Colonic mucosa (tissue), 4 donors: ENCODE measurements at places on chromosomes 4 and X. TPM values are rescaled to one million over a fixed set of nuclear protein-coding genes. Genes with fewer than 3 reads are reported as not detected.

Gene ARHGEF6
- total RNA-seq, result 2.7 TPM

Gene FAM47E
- total RNA-seq, result 4.8 TPM

Gene KIF4A
- 8.7 TPM for total RNA-seq

Gene CD38
- 2.6 TPM for total RNA-seq

Gene PCYT1B
- total RNA-seq, result 0.30 TPM

Gene BBS12
- total RNA-seq, result 1.9 TPM

Gene TSPAN5
- total RNA-seq, result 5.3 TPM

Gene MAGEB17
- total RNA-seq, result not detected

Gene SNX25
- total RNA-seq, result 13.3 TPM

Gene ANK2
- total RNA-seq, result 4.6 TPM

Gene RHOH
- total RNA-seq, result 1.6 TPM

Gene PNCK
- total RNA-seq, result 11.1 TPM

DNA sequence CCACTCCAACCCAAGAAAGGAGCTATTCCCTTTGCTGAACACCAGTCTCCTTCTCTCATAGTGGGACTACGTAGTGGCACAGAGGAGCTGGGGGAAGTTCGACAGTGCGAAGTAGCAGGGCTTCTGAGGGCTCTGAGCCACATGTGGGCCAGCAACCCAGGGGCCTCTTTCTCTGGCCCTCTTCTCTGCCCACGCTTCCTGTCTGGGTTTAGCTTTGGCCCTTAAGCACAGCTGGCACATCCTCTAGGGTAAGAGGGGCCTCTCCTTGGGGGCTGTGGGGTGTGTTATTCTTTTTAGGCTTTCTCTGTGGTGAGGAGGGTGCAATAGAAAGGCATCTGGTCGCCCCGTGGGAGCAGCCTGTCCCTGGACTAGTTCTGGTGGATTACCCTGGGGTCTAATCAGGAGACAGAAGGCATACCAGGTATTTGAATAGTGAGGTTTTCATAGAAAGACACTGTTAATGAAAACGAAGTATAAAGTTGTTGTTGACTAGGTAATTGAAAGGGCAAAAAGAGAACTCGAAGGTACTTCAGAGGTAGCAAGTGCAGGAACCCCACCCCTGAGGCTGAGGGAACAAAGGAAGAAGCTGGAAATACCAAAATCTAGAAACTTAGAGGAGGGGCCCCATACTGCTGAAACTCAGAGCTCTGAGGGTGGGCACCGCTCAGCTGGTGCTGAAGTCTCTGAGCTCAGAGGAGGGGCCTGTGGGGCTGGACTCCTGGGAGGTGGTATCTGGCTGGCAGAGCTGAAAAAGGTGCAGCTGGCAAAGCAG is 151.9 kb upstream of the RPS6KA3 start:
- H3K27me3 ChIP-seq, result no peaks in the 10 kb centered on the region
- H3K36me3 ChIP-seq, result no peaks in the 10 kb centered on the region
- no peaks in the 10 kb centered on the region for H3K4me1 ChIP-seq

GRCh38 chrX:84216881-84217280 is 28.9 kb upstream of the RPS6KA6 start:
- H3K36me3 ChIP-seq, result no peaks in the 10 kb centered on the region
- H3K4me3 ChIP-seq, result no peak overlapping the region
- H3K4me1 ChIP-seq, result no peaks in the 10 kb centered on the region

DNA sequence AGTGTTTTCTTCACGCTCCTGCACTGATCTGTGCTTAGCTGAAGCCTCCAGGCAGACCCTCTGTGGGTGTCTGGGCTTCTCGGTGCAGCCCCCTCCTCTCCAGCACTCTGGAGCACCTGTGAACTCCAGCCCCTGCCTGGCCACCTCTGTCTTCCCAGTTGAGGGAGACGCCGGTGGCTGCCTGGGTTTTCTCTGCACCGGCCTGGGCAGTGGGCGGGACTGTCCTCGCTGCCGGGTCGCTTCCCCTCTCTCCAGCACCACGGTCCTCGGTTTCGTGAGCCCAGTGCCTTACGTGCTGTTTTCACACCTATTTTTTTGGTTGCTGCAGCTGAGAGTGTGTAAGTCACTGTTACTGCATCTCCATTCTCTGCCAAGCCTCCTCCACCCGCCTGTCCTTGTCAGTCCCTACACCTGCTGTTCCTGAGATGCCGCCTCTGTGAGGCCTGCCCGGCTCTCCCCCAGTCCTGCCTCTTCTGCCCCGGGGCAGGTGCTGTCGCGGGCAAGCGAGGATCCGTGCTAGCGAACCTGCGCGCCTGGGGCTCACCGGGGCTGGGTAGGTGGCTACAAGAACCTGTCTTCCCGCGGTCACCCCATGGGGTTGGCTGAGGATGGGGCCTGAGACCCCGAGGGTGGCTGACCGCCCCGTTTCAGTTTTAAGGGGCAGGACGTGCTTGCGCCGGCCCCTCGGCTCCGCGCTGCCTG is 2.4 kb upstream of the FGFRL1 start:
- peak overlapping the region; percentile 59 for H3K4me3 ChIP-seq
- H3K4me1 ChIP-seq, result peaks cover 7% of the 10 kb centered on the region
- peak; percentile 48 for DNase-seq
- H3K27me3 ChIP-seq, result peaks cover 21% of the 10 kb centered on the region

DNA sequence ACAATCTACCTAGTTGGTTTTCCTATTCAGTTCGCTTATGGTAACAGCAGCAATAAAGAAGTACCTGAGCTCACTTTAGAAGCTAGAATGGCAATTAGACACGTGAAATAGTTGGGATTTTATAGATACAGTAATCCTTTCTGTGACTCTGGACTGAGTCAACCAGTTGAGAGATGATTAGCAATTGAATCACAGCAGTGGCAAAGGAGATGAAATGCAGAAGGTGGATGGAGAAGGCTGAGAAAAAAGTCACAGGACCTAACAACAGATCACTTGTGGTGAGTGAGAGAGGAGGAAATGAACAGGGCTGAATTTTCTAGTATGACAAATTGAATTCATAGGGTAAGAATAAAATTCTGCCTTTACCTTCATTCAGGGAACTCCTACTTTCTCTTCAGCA is 197.1 kb upstream of the MAGEB18 start:
- H3K4me3 ChIP-seq, result no peak overlapping the region
- H3K4me1 ChIP-seq, result no peaks in the 10 kb centered on the region
- DNase-seq, result no peak
- no peak overlapping the region for H3K27ac ChIP-seq
- H3K27me3 ChIP-seq, result no peaks in the 10 kb centered on the region
- no peaks in the 10 kb centered on the region for H3K36me3 ChIP-seq

DNA sequence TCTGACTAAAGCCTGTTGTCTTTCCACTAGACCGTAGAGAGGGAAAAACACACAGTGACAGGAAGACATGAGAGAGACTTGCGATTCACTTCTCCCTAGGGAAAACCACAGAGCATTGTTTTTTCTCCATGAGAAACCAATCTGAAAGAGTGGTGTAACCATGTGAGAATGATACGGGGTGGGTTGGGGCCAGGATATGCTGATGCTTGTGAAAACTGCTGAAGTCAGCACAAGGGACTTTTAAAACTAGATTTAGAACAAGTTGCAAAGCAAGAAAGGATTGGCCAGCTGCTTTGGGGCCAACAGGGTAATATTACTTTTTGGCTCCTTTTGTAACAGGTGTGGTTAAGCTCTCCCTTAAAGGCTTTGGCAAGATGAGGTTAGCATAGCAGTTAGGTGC is 66.1 kb downstream of the NHSL2 start:
- no peaks in the 10 kb centered on the region for H3K27me3 ChIP-seq
- no peaks in the 10 kb centered on the region for H3K4me1 ChIP-seq
- H3K36me3 ChIP-seq, result no peaks in the 10 kb centered on the region

DNA sequence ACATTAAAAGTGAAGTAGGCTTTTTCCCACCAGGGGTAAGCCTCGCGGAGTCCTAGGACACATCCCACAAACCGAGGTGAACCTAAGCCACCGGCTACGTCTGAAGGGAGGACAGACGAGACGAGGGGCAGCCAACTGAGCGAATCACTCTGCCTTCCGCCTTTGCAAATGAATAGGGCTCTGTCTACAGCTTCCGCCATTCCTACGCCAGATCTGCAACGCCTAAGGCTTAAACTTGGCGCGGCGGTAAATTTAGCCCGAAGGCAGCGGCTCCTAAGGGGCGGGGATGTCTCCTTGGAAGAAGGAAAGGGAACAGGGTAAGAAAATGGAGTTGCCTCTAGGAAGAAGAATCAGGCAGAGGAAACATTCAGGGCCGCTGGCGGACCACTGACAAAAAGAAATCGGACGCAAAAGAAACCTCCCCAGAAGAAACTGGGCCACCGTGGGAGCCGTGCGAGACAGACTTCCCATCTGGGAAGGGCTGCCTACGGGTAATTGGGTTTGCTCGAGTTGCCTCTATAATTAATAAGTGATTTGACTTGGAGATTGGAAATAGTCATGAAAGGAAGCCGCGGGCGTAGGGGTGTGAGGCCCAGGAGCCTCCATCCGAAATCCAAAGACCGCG is 90.5 kb downstream of the BCOR start:
- peaks cover 53% of the 10 kb centered on the region for H3K27me3 ChIP-seq
- DNase-seq, result no peak
- H3K4me3 ChIP-seq, result no peak overlapping the region

- no peaks in the 10 kb centered on the region for H3K4me1 ChIP-seq
- no peak overlapping the region for H3K4me3 ChIP-seq
Measured at GRCh38 chrX:153739754-153740486, 15.3 kb downstream of the ABCD1 start.

- DNase-seq, result no peak
- no peaks in the 10 kb centered on the region for H3K36me3 ChIP-seq
- H3K4me3 ChIP-seq, result peak overlapping the region; percentile 56
- H3K4me1 ChIP-seq, result no peaks in the 10 kb centered on the region
- H3K27ac ChIP-seq, result peak overlapping the region; percentile 90
- H3K27me3 ChIP-seq, result no peaks in the 10 kb centered on the region
Measured at GRCh38 chr4:114599903-114600552, 1.4 kb downstream of the UGT8 start.

DNA sequence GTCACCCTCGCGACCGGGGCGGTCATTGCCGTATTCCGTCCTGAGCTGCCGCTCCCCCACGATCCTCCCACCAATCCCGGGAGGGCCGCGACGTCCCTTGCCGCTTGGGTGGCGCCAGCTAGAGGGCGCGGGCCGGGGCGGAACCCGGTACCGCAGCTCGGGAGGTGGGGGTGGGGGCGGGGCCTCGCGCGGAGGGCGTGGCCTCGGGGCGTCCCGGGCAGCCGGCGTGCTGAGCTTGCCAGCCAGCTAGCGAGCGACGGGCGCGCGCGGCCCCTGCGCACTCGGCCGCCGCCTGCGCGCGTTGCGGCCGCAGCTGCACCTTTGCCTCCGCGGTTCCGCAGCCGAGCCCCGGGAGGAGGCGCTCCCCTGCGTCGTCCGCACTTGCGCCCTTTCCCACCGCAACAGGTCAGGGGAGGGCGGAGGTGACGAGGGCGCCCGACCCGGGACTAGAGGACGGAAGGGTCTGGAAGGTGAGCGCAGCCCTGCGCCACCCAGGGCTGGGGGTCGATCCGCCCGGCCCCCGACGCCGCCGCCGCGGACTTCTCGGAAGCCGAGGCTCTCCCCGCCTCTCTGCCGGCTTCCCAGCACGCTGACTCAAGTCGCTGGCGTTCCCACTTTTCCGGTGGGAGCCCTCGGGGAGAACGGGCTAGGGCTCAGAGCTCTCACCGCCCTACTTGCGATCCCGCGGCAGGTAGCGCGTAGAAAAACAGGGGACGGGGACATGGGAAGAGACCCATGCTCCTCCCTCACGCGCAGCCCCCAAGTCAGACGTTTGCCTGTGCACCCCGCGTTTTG is at the start of gene AFF1:
Gene AFF1 (plus strand): TSS at position 241 of the 795 bp plus-strand sequence. CDS start 13,523 bp downstream, outside the sequence.
- no peaks in the 10 kb centered on the region for H3K27me3 ChIP-seq
- DNase-seq, result peak; percentile 93
- H3K4me3 ChIP-seq, result peak within 1 kb of the TSS; percentile 95
- H3K36me3 ChIP-seq, result no peaks in the 10 kb centered on the region

- no peaks in the 10 kb centered on the region for H3K36me3 ChIP-seq
- H3K4me1 ChIP-seq, result no peaks in the 10 kb centered on the region
- no peak overlapping the region for H3K4me3 ChIP-seq
- DNase-seq, result no peak
Measured at GRCh38 chrX:138294951-138295350, 416.6 kb downstream of the FGF13 start.

- no peak for DNase-seq
- H3K36me3 ChIP-seq, result no peaks in the 10 kb centered on the region
- no peaks in the 10 kb centered on the region for H3K4me1 ChIP-seq
Measured at GRCh38 chr4:48831532-48832030, 693 bp downstream of the OCIAD1 start.

- no peak overlapping the region for H3K4me3 ChIP-seq
- no peak overlapping the region for H3K27ac ChIP-seq
- H3K27me3 ChIP-seq, result no peaks in the 10 kb centered on the region
- DNase-seq, result no peak
Measured at GRCh38 chr4:85737254-85737653, 262.3 kb downstream of the ARHGAP24 start.

DNA sequence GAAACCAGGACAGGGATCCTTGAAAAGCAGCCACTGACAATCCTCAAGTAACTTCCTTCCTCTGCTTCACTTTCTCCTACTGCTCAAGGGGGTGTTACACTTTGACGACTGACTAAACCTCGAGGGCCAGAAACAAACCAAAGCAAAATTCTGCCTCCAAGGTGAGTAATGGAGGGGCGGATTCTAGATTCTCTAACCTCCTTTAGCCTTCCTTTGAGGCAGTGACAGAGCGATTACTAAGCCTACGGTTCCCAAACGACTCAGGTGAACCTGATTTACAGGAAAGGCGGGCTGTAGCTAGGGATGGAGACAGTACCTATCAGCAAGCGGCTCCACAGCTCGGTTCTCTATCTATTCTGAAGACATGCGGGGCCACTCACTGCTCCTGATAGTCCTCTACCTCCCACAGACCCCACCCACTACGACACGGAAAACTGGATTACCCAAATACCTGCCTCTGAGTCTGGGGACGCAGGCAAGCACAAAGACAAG is 487 bp downstream of the TBCK start:
- no peaks in the 10 kb centered on the region for H3K4me1 ChIP-seq
- no peaks in the 10 kb centered on the region for H3K36me3 ChIP-seq
- H3K4me3 ChIP-seq, result peak overlapping the region; percentile 91
- no peaks in the 10 kb centered on the region for H3K27me3 ChIP-seq
- peak; percentile 55 for DNase-seq

DNA sequence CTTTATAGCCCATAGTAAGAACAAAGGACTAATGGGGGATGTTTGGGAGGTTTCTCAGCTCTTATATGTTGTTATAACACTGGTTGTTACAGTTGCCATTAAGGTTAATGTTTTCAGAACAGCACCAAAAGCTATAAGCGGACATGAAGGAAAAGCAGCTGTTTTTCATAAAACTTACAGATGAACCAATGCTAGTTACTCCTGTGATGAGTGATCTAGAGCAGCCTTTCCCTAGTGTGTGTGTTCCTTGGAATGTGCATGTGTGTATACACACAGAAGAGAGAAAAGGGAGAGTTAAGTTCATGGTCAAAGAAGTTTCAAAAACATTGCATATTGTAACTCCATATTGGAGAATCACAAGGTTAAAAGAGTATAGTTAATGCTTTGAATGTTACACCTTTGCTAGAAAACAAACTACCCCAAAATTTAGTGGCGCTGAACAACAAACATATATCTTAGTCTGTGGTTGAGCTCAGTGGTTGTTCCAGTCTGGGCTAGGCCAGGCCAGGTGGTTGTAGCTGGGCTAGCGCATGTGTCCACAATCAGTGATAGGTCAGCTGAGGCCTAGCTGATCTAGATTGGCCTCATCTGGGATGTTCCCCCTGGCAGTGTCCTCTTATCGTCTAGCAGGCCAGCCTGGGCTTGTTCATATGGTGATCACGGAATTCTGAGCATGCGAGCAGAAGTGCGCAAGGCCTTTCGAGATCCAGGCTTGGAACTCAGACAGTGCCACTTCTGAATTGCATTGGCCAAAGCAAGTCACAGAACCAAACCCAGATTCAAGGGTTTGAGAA is 151.0 kb downstream of the NHS start:
- DNase-seq, result no peak
- no peaks in the 10 kb centered on the region for H3K36me3 ChIP-seq
- no peaks in the 10 kb centered on the region for H3K27me3 ChIP-seq

GRCh38 chrX:72102126-72102525 is 29.6 kb downstream of the RTL5 start:
- H3K36me3 ChIP-seq, result no peaks in the 10 kb centered on the region
- no peak for DNase-seq
- peaks cover 5% of the 10 kb centered on the region for H3K27me3 ChIP-seq
- no peaks in the 10 kb centered on the region for H3K4me1 ChIP-seq
- no peak overlapping the region for H3K27ac ChIP-seq
